ENCODE measurements at places on chromosomes 4 and X.

GRCh38 chrX:5823903-5824302, 404.8 kb downstream of the NLGN4X start:
- no peak for DNase-seq

DNA sequence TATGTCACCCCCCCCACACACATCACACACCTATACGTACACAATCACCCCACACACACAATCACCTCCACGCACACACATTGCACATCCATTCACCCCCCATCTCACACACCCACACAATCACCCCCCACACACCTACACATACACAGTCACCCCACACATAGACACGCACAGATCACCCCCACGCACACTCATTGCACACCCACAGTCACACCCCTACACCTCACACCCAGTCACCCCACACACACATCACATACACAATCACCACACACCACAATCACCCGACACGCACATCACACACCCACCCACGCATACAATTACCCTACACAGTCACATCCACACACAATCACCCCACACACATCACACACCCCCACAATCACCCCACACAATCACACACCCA, 15.9 kb upstream of the TADA2B start:
- DNase-seq, result no peak

GRCh38 chr4:16018061-16018676, 55.2 kb upstream of the FGFBP2 start:
- no peak for DNase-seq

DNA sequence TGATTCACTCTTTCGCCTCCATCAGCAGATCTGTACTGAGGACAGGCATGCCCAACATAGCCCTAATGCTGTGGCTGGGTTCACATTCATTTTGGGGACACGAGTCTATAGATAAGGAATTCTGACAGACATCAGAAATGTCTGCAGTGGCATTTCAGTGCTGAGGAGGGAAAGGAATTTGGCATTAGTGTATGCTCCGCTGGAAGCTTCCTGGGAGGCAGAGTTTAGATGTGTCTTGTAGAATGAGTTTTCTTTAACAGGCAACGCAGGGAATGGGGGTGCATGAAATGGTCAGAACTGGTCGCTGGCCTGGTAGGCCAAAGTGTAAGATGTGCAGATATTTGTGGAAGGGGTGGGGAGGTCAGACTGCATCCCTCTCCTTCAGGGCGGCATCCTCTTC, 43.5 kb upstream of the ZNF518B start:
- no peak for DNase-seq

DNA sequence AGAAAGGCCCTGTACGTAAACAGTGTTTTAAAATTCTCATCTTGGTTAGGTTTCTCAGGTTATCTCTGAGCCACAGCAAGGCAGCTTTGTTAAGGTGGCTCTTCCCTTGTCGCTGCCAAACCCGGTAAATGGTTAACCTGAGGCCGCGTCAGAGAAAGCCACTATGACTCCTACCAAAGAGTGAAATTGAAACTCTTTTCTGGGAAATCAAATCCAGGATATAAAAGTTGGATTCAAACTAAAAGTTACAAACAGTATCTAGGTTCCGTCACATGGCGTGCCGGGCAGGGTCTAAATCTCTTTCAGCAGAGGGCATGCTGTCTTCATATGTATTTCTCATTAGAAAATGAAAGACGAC, 433 bp downstream of the MMAA start:
- DNase-seq, result no peak

DNA sequence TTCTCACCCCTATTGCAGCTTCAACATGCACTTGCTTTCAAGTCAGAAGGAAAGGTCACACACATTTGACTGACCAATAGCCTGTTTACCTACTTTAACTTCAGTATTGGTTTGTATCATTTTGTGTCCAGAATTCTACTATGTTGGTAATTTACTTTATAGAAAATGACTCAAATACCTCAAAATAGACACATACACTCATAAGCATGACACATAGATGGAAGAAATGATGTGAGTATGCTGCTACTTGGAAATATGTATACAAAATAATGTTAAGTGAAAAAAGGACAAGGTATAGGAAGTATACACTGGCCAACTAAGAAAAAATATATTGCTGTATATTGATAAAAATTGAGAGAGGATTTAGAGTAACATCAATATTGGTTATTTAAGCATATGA, 98.8 kb upstream of the CASK start:
- DNase-seq, result no peak

DNA sequence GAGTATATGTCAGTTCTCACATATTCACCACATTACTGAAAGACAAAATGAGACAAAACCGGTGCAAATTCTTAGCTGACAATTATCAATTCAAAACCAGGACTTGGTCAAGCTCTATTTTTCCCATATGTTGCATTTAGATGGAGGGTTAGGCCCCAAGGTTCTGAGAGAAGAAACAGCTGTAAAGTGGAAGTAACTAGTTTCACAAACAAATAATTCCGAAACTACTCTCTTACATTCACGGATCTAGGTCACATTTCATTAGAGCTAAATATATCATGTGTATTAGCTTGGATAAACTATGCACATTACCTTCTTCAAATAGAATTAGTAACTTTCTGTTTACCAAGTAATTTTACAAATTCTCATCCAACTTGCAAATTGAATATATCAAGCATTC, 3.7 kb upstream of the GABRA2 start:
- DNase-seq, result no peak

DNA sequence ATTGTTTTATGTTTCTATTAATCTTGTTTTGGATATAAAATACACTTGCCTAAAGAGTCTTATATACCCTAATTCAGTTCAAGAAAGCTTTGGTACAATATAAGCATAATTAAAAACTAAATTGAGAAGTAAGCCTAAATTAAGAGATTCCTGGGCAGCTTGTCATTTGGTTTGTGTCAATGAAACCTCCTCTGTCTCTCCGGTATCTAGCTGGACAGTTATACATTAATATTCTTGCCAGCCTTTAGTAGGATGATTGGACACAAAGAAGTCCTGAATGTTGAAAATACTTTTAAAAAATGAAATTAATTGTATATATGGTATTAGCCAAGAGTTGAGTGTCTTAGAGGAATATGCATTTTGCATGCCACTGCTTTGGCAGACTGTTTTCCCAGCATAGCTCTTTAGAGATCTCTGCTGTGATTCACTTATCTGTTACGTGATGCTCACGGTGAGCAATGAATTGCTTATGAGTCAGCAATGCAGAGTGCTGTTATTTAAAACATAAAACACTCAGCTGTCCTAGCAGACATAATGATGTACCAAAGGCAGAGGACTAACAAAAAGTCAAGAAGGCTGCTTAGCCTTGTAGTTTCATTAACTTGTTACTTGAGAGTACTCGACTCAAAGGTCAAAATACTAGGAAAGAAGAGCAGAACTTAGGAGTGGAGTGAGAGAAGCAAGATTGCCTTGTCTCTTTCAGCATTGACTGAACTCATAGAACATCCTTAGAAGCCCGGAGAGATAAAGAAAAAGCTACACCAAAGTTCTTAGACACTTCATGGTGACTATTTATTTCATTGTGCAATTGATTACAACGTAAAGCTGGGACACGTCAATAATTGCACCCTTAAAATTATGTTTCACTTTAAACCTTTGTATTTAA, 1296.1 kb upstream of the PCDH7 start:
- DNase-seq, result no peak

DNA sequence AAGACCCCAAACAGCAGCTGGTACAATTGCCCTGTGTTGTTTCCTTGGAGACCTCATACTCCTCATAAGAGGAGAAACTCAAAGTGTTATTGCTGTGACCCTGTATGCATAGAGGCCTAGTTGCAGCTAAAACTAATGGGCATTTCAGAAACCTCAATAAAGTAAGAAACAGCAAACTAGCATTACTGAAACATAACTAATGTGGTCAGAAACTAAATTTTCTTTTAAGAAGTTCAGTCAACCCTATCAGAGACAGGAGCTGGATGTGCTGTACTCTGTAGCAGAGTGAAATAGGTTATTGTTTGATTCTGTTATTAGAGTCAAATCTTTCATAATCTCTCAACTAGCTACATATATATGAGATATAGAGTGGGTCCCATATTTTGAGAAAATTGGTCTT, 257.5 kb upstream of the IRS4 start:
- DNase-seq, result no peak

GRCh38 chrX:134177527-134177926, 59.5 kb upstream of the CCDC160 start:
- DNase-seq, result no peak

- DNase-seq, result no peak
Measured at GRCh38 chr4:47484168-47484567, 907 bp upstream of the ATP10D start.

- DNase-seq, result no peak
Measured at GRCh38 chr4:7434766-7435150, at the start of gene PSAPL1. TSS of gene PSAPL1 (minus strand) at chr4:7434930. CDS start at chr4:7434879, 51 bp downstream.

- DNase-seq, result no peak
Measured at GRCh38 chrX:41542135-41542534, 95.0 kb downstream of the NYX start.

- DNase-seq, result no peak
Measured at GRCh38 chr4:74244049-74244448, 64.2 kb upstream of the EPGN start.

GRCh38 chr4:70183168-70183939, 12.2 kb upstream of the ODAM start:
- no peak for DNase-seq

- no peak for DNase-seq
Measured at GRCh38 chr4:160143574-160143973, 1040.7 kb downstream of the RAPGEF2 start.

DNA sequence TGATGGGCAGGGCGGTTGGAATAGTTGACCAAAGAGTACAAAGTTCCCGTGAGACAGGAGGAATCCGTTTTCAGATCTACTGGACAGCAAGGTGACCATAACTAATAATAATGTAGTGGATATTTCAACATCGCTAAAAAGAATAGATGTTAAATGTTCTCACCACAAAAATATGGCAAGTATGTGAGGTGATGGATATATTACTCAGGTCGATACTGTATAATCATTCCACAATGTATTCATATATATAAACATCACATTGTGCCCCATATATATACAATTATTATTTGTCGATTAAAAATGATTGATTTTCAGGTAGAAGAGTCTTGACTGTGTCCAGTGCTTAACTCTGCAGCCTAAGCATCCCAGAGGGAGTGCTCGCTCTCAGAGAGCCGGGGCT, 141.6 kb upstream of the TENM3 start:
- no peak for DNase-seq

GRCh38 chr4:162352580-162353107, 188.8 kb upstream of the FSTL5 start:
- no peak for DNase-seq

GRCh38 chr4:86660401-86660800, 66.3 kb downstream of the PTPN13 start:
- DNase-seq, result no peak

DNA sequence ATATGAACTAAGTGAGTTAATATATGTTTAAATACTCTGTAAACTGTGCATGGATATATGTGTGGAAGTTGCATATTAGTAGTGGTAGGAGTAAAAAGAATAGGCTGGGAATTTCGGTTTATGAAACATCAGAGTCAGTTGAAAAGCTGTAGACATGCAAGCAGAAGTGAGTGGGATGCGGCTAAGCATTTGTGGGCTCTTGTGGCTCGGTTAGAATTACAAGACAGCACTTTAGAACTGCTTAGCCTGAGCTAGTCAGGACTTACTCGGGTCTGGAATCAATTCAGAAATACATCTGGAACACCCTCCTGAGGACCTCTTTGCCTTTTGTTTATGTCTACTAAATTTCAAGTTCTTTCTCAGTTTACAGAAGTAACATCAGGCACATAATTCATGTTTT, 93.6 kb downstream of the AFF2 start:
- DNase-seq, result no peak

GRCh38 chr4:185582651-185583400, 47.5 kb upstream of the PDLIM3 start:
- no peak for DNase-seq

DNA sequence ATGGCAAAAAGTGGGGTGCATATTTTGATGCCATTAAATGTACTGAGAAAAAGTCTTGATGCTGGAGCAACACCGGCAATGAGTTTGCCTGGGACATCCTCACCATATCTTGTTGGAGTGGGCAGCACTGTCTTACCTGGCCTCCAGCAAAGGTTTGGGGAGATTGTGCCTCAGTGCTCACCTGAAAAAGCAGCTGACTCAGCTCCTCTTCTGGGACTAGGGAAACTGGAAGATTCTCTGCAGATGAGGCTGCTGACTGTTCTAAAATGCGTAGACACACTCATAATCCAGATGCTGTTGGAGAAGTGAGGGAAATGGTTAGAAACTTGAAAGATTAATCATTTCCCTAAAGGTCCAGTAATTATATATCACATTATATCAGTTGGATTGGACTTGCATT, 593.7 kb upstream of the HS3ST1 start:
- DNase-seq, result no peak

- no peak for DNase-seq
Measured at GRCh38 chr4:4320951-4321714, 31.1 kb downstream of the ZBTB49 start.

DNA sequence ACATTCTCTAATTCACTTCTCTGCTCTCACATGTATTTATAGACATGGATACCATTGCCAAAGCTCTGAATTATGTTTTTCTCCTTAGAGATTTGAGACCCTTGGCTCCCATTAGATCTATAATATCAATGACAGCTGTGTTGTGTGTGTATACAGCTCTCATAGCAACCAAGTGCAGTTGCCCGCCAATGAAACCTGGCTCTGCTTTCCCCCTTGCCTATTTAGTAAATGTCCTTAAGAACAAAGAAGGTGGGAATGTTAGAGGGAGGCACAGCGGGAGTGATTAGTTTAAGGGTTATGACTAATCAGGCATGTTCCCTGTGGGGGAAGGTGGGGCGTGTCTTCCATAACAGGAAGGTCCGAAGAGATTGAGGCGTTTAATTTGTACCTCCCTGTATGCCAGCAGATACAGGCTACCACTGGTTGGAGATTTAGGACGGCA, 100.5 kb upstream of the TBC1D9 start:
- DNase-seq, result no peak

GRCh38 chr4:23814996-23815660, 74.7 kb downstream of the PPARGC1A start:
- no peak for DNase-seq

DNA sequence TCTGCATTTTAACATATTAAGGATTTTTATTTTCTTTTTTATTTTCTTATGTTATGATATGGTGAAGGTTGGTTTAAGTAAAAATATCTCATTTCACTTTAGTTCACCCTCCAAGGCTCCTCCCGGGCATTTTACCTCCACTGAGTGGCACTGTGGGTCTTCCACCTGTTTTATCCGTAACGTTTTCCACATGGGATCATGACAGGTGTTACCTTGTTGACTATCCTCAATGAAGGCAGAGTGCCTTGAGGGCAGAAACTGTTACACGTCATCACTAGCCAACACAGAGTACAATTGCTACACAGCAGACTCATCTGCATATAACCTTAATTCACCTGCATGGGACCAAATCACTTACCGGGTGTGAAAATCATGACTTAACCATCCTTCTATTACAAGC, 105.8 kb downstream of the GEMIN8 start:
- DNase-seq, result no peak

GRCh38 chrX:37644381-37645305, 40.9 kb upstream of the XK start:
- no peak for DNase-seq

Measured in stimulated activated CD4-positive, alpha-beta T cell treated with anti-CD3 and anti-CD28 coated beads, Interleukin-1b, Interleukin-23, amount 100 ng/mL, for 1 hour (primary cell).